ENCODE measurements at places on chromosomes 6 and 20.

- DNase-seq = no peak
Measured at GRCh38 chr20:48877304-48877703, 44.2 kb upstream of the ARFGEF2 start.

DNA sequence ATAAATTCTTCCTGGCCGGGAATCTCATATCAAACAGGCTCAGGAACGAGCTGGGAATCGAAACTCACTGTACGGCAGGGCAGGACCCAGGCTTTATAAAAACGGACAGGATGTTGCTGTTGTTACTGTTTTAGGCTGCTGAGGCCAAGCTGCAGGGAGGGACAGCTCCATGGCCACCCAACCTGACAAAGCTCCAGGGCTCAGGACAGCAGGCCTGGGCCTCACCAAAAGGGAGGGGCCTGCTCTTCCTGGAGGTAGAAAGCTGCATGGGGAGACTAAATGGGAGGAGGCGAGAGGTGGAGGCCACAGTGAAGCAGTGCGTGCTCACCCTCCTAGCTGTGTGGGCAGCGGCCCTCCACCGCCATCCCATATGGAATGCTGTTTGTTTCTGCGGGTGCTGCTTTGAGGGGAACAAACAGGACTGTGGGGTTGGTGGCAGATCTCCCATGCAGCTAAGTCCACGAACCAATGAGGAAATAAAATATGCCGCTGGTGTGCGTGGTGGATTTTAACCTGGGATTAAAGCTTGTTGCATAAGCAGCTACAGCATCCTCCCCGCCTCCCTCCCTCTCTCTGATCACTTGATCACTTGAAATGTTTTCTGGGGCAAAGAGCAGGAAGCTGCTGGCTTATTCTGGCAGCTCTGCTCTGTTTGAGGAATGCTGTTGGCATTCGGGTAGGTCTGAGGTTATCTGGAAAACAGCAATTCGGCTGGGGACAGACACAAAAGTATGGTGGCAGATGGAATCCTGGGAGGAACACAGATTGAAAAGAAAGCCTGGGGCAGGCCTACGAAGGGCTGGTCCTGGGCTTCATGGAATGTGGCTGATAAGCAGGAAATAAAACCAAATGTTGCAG is 2.4 kb upstream of the ZMYND8 start:
- no peak for DNase-seq

DNA sequence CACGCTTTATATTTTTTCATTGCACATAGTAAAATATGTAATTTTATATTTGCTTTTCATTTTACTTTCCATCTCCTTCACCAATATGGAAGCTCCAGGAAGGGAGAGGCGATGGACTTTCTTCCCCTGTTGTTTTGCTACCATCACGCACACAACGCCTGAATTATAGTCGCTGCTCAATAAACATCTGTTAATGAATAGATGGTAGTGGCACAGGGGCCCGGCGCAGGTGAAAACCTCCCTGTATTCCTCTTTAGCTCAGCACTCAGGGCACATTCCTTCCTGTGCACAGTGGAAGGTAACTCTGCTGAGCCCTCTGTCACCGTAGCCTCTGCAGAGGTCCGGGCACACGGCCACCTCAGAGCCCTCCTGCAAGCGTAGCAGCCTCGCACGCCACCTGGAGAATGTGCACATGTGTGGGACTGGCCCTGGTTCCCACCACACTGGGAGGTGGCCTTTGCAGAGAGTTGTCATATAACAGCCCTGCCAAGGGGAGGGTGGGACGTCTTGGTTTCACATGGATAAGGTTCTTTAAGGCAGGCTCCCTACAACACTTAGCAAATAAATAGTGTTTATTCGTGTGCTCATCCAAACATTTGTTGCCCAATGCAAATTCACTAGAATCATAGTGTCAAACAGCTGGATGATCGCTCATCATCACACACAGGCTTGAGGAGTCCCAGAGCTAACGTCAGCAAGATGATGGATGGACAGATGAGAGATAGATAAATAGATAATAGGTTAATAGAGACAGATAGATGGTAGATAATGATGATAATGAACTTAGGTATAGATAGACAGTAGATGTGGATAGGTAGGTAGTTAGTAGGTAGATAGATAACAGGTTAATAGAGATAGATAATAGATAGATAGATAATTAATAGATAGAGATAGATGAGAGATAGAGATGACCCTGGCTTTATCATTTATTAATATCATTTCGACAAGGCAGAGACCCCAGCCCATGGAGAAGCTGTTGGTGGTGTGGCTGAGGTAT is 32.3 kb upstream of the AFDN start:
- no peak for DNase-seq

DNA sequence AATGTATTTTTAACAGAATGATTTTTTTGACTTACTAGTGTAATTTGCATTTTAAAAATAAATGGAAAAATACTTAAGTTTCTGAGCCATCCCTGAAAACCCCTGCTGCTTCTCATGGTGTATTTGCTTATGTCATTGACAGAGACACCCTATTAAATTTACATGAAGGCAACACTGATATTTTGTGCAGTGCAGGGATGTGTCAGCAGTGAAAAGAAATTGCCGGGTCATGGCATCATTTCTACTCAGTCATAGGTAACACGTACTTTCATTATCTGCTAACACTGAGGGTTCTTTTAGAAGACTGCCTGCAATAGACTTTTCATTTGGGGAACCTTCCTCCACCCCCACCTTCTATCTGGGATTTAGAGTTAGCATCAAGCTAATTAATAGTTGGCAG is 136.7 kb upstream of the RNF217 start:
- no peak for DNase-seq

GRCh38 chr6:17904491-17905120 is 82.8 kb downstream of the KIF13A start:
- DNase-seq = no peak

DNA sequence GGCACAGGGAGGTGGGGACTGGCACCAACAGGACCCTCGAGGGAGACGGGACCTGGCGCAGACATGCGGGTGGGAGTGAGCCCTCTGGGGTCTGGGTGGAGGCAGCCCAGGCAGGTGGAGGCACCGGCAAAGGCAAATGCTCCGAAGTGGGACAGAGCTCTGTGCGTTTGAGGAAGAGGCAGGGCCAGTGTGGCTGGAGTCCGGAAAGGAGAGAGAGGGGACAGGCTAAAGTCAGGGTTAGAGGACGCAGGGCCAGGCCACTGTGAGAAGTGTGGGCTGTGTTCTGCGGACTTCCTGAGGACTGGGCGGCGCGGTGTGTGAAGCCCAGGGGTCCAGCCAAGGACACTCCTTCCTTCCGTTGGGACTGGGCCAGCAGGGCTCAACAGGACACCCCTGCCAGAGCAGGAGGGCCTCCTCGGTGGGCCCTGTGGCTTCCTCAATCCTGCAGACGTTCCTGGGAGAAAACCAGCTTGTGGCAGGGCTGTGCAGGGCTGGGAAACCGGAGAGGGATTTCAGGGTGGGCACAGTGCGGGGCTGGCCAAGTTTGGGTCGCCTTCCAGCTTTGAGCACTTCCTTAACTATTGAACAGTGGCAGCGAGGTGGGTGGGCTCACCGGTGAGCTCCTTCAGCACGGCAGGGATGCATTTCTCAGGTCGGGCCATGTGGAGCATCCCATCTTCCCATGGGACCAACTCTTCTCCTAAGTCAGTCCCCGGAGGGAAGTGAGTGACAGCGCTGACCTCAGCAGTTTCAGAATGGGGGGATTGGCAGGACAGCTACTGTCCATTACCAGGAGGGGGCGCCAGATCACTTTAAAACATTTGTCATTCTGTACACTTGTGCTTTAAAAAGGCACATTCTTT is 22.5 kb downstream of the MOCS3 start:
- peak; percentile 64 for DNase-seq

GRCh38 chr6:52558266-52559000 is 18.4 kb downstream of the TRAM2 start:
- DNase-seq = no peak

- no peak for DNase-seq
Measured at GRCh38 chr20:37257988-37258387, 3.6 kb downstream of the GHRH start.

- no peak for DNase-seq
Measured at GRCh38 chr20:1671891-1672669, 14.5 kb upstream of the SIRPG start.

GRCh38 chr20:36833275-36834020 is 42.5 kb upstream of the TLDC2 start:
- no peak for DNase-seq

- no peak for DNase-seq
Measured at GRCh38 chr6:118529756-118530155, 18.3 kb upstream of the PLN start.

GRCh38 chr6:137852346-137852745 is 14.7 kb upstream of the TNFAIP3 start:
- no peak for DNase-seq

DNA sequence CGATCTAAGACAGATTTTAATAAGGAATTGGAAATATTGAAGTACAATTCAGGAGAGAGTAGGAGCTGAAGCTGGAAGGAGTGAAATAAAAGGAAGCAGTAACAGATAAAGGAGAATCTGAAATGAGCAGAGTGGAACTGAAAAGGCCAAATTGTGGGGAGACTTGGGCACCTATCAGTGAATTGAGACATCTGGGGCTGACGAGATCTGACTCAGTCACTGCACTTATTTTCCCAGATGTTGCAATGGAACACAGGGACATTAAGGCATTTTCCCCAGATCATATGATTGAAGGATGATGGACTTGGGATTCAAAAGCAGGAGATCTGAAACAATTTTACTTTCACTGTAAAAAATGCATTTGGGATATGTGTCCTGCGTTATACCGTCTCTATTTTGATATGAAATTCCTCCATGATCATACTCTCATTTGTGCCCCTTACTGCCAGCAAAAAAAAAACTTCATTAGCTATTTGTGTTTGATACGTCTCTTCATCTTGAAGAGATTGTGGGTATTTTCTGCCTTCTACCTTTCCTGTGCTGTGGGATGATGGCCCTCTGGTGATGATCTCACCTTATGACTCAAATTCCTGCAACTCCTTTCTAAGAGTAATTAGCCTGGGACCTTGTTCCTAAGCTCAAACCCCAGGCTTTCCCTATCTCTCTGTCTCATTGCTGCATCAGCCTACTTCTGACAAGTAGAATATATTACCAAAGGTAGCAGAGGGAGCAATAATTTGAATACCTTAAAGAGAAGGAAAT is 278.5 kb upstream of the MAN1A1 start:
- no peak for DNase-seq

- DNase-seq = no peak
Measured at GRCh38 chr20:43160941-43161340, 28.8 kb downstream of the PTPRT start.

- DNase-seq = no peak
Measured at GRCh38 chr20:19758501-19759331, 658 bp downstream of the RIN2 start.

DNA sequence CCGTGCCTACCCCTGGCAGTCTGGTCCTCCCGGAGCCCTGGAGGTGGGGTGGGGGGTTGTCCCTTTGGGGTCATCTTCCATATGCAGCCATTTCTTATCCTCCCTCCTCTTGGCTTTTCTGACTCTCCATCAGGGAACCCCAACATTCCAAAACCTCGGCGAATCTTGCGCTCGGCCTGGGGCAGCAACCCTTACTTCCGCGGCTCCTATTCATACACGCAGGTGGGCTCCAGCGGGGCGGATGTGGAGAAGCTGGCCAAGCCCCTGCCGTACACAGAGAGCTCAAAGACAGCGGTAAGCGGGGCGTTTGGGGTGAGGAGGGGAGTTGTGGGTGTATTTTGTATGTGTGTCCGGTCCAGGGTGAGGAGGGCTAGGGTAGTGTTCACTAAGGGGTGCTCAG is 168.0 kb upstream of the RNF24 start:
- no peak for DNase-seq

- no peak for DNase-seq
Measured at GRCh38 chr6:166591961-166592520, 5.6 kb upstream of the RAMACL start.

- DNase-seq = peak; percentile 65
Measured at GRCh38 chr6:106608080-106608668, 21.1 kb downstream of the RTN4IP1 start.

- DNase-seq = no peak
Measured at GRCh38 chr6:15276036-15276985, 30.4 kb downstream of the JARID2 start.

GRCh38 chr6:104413767-104414166 is 446.0 kb downstream of the HACE1 start:
- DNase-seq = no peak

GRCh38 chr6:34319471-34319885 is 70.7 kb upstream of the SMIM29 start:
- no peak for DNase-seq

- DNase-seq = no peak
Measured at GRCh38 chr20:31712564-31713311, 9.9 kb downstream of the BCL2L1 start.

DNA sequence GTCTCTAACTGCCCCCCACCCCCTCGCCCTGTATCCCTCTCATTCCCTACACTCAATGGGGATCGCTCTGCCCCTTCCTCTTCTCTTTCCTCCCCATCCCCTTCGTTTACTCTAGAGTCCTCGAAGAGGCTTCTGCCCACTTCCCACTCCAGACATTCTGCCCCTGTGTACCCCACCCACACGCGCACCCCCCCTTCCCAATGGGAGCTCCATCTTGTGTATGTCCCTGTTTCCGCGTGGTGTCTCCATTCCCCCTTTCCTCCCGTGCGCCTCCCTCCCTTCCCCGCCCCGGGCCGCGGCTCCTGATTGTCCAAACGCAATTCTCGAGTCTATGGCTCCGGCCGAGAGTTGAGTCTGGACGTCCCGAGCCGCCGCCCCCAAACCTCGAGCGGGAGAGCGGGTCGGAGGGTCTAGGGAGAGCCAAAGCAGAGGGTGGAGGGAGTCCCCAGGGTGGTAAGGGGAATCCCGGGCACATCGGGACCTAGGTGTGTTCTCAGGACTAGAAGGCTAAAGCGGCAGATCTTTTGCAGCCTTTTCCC is 679 bp upstream of the RING1 start:
- DNase-seq = peak; percentile 34

DNA sequence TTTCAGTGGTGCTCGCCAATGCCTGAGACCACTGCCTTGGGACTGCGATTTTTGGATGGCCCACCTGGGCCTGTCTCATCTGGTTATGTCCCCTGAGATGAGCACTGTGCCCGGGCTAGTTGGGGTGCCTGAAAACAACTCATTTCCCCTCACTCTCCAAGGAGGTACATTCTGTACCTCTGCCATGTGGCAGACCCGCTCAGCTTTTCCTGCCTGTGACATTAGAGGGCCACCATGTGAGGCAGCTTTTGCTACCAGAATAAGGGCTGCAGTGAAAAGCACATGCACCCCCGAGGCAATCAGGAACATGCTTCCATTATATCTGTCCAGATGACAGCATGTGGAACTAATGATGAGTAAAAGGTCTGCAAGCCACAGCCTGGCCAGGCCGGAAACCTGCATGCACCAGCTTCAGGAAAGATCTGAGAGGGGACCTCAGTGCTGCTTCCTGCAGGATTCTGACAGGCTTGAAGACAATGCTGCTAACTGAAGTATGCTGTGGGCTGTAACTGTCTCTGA is 11.3 kb upstream of the SRSF6 start:
- DNase-seq = no peak
